Stimulated activated CD4-positive, alpha-beta T cell treated with anti-CD3 and anti-CD28 coated beads, Interleukin-15, amount 100 ng/mL, for 1 hour (primary cell): ENCODE measurements at places on chromosomes 7 and 10.

DNA sequence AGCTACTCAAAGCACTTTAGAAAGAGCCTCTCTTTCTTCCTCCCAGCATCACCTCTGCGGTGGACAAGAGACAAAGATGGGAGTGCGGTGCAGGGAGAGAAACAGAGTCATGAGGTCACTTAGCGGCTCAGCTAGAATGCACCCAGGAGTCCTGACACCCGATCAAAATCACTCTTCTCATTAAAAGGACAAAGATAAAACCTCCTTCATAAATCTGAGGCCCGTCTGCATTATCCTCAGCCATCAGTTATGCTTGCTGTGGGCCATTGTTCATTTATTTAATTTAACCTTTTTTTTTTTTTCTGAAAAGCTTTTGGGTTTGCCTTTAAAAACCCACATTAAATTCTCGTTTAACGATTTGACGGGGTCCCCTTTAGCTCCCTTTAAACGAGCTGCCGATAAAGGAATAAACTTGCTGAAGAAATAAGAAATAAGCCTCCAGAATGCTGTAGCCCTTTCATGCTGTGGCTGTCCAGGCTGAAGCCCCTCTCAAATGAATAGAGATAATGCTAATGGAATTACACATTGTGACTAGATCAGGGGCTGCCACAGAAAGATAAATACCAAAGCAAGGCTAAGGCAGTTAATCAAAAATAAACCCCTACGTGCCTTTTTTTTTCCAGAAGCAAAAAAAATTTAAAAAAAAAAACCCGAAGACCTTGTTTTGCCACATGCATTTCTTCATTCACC is 16.1 kb upstream of the PLXNA4 start:
- DNase-seq, result no peak

- DNase-seq, result no peak
These were observed 3.7 kb downstream of the TMEM140 start for GRCh38 chr7:135151533-135151932.

DNA sequence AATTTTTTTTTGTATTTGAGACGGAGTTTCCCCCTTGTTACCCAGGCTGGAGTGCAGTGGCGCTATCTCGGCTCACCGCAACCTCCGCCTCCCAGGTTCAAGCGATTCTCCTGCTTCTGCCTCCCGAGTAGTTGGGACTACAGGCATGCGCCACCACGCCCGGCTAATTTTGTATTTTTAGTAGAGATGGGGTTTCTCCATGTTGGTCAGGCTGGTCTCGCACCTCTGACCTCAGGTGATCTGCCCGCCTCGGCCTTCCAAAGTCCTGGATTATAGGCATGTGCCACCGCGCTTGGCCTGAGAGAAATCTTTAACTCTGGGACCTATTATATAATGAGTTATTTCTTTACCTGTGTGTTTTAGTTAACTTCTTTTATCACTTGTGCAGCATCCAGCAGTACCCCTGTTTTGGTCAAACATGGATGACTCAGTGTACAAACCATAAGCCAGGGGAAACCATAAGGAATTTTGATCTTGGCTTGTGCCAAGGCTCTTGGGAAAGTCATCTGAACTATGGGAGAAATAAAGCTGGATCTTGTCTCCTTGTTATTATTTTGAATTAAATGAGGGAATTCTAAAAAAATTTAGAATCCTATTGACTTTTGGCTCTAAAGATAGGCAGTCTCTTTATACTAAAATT is 23.6 kb upstream of the ZRANB1 start:
- no peak for DNase-seq

GRCh38 chr7:36128448-36129047 is 24.5 kb upstream of the EEPD1 start:
- DNase-seq, result no peak

DNA sequence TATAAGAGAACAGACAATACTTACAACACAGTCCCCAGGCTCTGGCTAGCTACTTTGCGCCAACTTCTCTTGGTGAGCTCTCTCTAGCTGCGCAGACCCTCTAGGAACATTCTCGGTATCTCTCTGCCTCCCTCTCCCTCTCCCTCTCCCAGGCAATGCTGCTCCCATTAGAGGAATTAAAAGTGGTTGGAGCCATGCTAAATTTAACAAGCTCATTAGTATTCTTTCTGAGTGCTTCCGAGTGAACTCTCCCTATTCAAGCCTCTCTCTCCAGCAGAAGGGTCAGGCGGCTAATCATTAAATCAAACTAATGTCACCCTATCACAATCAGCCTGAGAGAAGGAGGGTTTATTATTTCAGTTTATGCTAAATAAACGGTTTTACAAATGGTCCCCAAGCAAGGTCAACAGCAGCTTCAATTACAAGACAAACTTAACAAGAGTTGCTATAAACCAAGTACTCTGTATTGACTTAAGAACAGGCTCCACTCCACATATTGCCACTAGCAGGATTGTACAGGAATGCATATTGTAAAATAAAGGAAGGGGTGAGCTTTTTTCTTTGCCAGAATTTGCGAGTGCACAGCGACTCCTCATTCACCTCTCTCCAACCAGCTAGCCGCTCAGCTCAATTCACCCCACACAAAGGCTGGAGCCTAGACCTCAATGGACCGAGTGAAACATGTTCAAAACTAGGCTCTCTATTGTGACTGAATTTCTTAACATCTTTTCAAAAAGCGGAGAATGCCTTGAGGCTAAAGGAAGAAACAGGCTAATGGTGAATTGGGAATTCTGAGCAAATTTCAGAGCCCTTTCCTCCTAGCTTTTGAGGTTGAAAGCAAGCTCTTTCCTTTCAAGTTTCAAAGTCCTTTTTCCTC is 84.4 kb downstream of the GLI3 start:
- no peak for DNase-seq

DNA sequence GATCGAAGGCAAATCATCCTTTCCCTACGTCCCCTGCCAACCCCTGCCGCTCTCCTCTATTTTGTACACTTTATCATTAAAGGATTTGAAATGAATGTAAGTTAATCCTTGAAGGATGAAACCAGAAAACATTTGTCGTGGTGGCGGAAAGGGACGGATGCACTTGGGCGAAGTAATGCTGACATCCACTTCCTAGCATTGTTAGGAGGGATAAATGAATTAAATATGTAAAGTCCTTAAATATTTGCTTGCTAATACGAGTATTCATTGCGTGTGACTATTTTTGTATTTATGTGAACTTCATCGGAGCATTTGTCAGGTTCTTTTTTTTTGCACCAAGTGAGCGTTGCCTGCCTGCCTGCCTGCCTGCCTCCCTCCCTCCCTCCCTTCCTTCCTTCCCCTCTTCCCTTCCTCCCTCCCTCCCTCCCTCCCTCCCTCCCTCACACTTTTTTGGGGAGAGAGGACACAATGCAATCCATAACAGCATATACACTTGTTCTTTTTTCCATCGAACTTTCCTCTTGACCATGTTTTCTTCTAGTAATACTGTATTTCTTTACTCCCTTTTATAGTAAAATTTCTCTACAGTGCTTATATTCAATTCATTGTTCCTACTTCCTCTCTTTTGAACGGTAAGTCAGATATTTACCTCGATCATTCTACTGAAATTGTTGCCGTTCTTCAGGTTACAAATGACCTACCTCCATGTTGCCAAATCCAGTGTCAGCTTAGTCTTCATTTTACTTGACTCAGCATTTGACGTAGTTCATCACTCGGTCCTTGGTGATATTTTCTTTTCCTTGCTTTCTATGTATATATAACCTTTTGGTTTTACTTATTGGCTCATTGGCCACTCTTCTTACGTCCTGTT is 831 bp downstream of the CCDC7 start:
- no peak for DNase-seq

DNA sequence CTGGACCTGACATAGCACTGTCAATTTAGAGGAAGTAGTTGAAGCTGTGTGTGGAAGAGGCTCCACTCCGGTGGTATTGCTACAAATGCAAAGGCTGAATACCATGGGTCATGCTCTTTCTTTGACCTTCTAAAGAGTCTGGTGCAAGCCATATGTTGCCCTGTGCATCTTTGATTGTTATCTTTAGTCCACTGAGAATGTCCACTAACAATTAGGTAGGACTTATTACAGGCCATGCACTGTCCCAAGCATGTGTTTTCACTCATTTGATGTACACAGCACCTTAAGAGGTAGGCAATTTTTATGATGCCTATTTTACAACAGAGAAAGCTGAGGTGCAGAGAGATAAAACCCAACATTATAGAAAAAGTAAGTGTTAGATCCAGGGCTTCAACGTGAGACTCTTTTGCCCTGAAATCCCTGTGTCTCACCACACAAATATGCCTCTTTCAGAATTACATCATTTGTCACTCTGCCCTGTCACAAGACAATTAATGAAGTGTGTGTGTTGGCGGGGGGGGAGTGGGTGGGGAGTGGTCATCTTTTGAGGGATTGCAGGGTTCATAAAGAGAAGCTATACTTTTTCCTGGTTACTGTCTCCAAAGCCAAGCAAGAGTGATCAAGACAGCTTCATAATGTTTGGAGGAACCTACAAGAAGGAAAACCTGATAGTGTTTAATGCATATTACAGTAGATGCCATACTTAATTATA is 637.6 kb upstream of the IGFBP3 start:
- no peak for DNase-seq

DNA sequence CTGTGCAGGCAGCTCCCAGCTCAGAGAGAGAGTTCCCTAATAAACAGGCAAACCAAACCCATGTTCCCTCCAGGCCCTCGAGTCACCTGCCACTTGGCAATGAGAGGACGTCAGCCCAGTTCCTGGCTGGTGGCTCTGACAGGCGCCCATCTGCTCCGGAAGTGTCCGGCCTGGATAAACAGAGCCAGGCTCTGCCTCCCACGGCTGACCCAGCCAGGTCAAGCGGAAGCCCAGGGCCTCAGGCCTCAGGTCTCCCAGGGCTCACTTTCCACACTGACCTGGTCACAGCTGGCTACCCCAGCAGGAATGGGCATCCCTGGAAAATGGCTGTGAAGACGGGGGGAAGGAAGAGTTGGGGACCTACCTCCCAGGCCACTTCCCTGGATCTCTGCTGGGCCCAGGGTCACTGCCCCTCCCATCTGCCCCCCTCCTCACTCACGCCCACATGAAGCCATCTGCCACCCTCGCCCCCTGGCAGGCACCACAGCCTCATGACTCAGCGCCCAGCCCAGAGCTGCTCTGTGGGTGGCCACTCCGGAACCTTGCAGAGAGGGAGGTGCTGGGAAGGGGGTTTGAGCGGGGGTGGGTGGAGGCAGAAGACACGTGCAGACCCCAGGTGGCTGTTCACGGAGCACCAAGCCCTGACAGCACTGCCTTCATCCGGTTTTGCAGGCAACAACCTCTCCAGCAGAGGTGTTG is 37.4 kb upstream of the DUSP5 start:
- no peak for DNase-seq

DNA sequence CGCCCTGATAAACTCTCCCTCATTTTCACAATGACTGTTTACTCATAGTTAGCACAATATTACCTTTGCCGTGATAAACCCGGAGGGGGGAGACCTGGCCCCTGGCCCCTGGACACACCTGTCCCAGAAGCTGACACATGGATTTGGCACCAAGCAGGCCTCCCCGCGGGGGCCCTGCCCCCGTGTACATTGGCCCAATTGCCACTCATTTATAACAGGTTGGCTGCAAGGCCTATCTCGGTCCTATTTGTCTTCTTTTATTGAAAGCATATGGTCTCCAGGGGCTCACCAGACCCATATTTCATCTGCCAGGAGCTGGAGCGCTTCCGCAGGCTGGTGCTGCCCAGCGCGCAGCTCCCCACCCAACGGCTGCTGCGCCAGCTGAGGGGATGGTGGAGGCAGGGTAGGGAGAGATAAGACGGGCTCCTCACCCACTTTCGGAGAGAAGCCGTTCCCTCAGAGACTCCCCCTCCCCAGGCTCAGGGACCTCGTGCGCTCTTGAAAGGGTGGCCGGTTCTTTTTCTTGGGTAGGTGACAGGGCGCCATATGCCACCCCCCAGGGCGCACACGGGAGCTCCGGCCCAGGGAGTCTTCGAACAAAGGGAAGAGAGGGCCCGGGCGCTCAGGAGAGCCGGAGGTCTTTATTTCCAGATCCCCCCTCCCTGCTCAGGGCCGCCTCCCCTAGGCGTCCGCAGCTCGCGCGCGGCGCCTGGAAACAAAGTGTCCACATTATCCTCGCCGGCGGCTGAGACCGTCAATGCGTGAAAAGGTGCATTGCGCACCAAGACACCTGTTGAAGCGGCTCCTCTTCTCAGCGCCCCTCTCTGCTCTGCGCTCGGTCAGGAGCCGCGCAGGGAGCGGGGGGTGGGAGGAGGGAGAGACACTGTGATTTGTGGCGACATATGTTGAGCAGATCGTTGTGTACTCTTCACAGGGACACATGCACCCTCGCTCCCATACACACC is 4.3 kb upstream of the NEUROG3 start:
- DNase-seq, result no peak

- no peak for DNase-seq
These were observed 114.0 kb downstream of the TCF7L2 start for GRCh38 chr10:113064039-113064438.

DNA sequence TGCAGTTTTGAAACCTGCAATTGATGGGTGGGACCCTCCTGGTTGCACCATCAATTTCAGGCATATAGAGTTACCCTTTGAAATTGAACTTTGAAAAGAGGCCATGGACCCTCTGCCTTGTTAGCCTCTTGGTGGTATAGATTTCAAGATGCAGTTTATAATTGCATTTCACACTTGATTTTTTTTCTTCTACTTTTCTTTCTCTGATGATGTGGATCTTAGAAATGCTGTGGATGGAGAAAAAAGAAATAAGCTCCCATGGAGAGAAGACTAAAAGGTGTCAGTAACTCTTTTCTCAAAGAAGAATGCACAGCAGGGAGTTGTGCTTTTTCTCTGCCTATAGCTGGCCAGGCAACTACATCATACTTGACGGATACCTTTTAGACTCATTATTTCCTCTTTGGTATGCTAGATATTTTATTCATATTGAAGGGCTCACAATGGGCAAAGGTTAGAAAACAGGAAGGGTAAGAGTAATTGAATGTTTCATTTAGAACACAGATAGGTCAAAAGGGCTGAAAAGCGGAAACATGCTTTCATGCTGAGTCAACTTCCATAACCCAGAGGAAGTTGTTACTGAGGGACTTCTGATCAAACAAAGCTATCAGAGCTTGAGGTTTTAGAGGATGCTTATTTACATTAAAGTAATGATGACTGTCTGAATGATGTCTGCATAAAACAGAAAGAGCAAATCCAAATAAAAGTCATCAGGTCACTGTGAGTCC is 773.2 kb upstream of the LRRN3 start:
- no peak for DNase-seq

DNA sequence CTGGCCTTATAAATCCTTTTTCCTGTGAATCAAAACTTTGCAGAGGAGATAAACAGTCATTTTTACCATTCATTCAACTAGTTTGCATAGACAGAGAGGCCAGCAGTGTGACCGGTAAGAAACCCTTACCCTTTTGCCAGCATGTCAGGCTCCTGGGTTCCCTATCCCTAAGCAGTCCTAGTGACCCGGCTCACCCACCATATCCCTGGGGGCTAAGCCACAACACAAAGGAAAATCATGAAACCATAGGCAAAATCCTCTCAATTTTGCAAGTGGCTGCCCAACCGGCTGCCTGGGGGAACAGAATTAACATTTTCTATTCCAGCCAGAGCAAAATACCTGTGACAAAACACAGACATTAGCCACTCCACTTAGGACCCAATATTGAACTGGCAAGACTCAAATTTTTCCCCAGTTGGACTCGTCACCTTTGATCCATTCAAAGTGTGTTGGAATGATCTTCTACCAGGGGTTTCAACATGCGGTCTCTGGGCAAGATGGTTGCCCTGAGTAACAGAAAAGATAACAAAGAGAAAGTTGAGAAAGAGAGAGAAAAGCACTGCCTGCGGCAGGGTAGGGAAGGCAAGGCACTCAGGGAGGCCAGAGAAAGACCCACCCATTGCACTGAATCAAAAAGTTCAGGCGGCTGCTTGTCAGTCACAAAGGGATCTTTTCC is 174.8 kb upstream of the NAMPT start:
- DNase-seq, result no peak

GRCh38 chr10:61662794-61663259 is at the start of gene CABCOCO1:
TSS of gene CABCOCO1 (plus strand) at chr10:61662929. CDS start at chr10:61662973, 44 bp downstream.
- DNase-seq, result no peak
